Stimulated activated CD8-positive, alpha-beta memory T cell treated with anti-CD3 and anti-CD28 coated beads, Interleukin-4, amount 100 ng/mL, for 4 hours (primary cell): ENCODE measurements at places on chromosomes 1 and 21.

GRCh38 chr1:218415726-218416125 is 70.6 kb downstream of the TGFB2 start:
- DNase-seq: no peak

GRCh38 chr1:235327559-235328270 is at the start of gene ARID4B:
Gene ARID4B (minus strand): TSS chr1:235328179. CDS start chr1:235326919, 1,260 bp downstream.
- no peak for DNase-seq

GRCh38 chr1:42210421-42211133 is 46.0 kb upstream of the GUCA2A start:
- no peak for DNase-seq

DNA sequence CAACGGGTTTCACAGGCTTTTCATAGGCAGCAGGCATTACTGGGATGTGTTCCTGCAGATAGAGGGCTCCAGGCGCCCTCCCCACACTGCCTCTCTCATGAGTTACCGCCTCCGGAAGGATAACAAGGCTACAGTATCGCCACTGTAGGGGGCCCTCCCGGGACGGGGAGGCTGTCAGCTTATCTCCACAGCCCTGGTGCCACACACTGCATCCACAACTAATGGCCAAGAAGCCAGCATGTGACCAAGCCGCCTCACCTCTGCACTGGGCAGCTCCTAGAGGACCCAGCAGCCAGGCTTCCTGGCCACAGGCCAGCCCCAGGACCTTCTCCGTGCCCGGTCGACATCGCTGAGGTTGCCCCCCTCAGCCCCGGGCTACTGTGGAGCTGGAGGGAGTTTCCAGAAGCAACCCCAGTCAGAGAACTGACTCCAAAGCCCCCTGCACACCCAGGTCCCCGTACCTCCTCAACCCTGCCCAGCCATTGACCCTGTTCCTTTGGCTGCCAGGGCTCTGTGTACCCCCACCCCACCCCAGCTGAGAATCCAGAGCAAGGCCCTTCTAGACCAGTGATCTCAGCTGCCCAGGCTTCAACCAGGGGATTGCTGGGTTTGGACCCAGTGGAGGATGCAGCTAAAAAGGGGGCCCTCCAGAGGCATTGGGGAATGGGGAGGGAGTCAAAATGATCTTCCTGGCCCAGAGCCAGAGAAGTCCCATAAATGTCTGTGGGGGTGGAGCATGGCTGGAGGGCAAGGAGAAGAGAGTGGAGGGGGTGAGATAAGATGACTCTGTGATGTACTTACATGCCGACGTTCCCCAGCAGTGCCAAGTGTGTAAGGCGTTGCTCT is 45.0 kb downstream of the NEK2 start:
- no peak for DNase-seq

- DNase-seq: no peak
Observed at GRCh38 chr21:44835647-44835973, 17.7 kb upstream of the SUMO3 start.

DNA sequence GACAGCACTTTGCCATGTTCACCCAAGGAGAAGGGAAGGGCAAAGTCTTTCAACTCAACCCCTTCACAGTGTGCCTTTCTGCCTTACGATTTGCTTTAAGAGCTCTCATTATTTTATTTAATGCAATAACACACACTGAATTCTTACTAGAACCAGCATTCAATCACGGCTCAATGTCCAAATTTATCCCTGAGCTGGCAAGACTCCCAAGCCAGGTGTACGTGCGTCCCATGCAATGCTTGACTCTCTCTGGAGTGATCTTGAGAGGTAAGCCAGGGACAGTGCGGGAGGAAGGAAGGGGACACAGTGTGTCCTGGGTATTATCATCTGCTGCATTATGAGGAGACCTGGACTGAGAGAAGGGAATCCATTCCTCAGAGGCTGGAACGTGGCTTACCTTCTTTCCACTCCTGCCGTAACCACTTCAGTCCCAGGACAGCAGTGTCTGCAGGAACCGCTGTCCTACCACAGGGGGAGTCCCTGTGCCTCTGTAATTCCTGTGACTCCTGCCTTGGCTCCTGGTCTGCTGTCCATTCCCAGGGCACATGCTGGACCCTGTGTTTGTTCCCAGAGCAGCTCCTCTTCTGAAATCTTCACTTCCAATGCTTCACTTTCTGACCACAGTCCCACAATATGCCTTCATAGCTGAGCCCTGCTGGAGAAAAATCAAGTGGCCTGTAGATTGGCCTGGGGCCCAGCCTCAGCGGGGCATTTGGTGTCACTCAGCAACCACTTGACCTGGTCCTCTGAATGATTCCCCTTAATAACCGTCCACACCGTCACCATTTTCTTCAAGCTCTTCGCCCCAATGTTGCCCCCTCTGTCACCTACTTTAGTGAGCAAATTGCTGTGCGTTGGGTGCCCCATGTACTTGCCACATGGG is 28.6 kb upstream of the STUM start:
- DNase-seq: no peak

DNA sequence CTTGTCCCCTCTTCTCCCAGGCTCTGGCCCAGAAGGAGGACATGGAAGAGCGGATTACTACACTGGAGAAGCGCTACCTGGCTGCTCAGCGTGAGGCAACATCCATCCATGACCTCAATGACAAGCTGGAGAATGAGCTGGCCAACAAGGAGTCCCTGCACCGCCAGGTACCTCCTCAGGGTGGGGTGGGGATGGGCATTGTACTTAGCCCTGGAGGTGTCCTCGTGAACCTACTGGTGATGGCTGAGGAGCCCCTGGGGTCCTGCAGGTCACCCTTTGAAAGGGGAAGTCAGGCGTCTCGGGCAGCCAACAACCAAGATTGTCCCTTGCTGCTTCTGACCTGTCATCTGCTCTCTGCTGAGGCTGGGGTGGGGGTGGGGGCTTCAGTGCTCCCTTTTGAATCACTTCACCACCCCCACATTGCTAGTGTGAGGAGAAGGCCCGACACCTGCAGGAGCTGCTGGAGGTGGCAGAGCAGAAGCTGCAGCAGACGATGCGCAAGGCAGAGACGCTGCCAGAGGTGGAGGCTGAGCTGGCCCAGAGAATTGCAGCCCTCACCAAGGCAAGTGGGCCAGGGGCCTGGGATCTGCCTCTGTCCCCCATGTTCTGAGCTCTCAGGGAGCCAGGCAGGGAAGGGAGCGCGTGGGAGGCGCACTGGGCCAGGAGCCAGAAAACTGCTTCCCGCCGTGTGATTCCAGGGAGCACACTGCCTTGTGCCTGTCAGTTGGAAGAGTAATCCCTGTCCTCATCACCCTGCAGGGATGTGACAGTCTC is 19.7 kb downstream of the PPFIA4 start:
- no peak for DNase-seq

DNA sequence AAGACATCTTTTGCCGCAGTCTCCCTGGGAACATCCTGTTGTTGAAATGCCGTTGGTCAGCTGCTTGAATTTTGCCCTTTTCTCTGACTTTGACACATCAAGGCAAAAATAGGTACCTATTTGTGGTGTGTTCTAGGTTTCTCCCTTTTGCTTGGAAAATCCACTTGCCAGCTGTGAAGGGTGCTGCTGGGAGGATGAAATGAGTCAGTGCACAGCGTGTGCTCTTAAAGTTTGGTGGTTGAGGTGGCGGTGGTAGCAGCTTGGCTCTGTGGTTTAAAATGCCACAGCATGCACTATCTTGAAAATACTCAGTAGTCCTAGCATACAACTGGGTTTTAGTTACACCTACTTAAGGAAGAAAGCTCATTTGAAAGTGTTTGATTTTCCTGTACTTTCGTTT is 183.8 kb downstream of the DHRS3 start:
- no peak for DNase-seq

- no peak for DNase-seq
Observed at GRCh38 chr1:235127732-235128455, 743 bp downstream of the TOMM20 start.

GRCh38 chr1:88737338-88737927 is 53.4 kb downstream of the PKN2 start:
- no peak for DNase-seq

DNA sequence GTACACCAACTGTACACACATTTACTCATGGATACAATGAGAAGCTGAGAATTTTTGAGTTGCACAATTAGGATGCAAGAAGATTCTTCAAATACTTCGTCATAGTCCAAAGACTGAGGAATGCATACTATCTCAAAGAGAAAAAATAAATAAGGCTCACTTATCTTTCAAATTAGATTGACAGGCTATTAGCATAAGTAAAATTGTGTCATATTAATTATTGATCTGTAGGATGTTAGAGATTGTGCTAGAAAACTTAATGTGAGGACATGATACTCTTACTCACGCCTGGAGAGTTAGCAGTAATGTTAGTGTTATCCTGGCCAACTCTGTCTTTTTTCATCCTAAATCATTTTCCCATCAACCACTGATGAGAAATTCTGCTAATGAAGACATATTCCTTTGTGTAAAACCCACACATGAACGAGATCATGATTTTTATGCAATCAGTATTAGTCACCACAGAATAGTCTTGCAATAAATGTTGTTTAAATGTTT is 659.0 kb downstream of the LTN1 start:
- DNase-seq: no peak

DNA sequence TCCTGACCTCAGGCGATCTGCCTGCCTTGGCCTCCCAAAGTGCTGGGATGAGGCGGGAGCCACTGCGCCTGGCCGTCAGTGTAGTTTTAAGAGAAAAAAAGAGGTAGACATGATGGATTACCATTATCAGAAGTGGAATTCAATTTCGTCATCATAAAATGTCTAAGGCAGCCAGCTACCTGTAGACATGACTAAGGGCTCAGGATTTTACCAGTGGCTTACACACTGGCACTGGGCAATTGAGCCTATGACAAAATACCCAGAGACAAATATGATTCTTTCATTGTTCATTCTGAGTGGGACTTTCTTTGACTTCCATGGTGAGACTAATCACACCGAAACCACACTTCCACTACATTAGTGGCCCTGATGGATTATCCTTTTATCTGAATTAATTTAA is 181.5 kb downstream of the GABPA start:
- no peak for DNase-seq

GRCh38 chr1:48214820-48215219 is 7.7 kb upstream of the SLC5A9 start:
- DNase-seq: no peak

GRCh38 chr1:3560251-3560871 is 50.9 kb downstream of the MEGF6 start:
- DNase-seq: no peak

GRCh38 chr1:2595261-2595811 is 8.8 kb downstream of the PRXL2B start:
- DNase-seq: no peak

- DNase-seq: no peak
Observed at GRCh38 chr1:59418363-59419144, 121.7 kb downstream of the FGGY start.

- DNase-seq: no peak
Observed at GRCh38 chr1:27116697-27117096, 38.2 kb downstream of the SLC9A1 start.

- no peak for DNase-seq
Observed at GRCh38 chr1:61280452-61280851, 198.1 kb downstream of the NFIA start.

DNA sequence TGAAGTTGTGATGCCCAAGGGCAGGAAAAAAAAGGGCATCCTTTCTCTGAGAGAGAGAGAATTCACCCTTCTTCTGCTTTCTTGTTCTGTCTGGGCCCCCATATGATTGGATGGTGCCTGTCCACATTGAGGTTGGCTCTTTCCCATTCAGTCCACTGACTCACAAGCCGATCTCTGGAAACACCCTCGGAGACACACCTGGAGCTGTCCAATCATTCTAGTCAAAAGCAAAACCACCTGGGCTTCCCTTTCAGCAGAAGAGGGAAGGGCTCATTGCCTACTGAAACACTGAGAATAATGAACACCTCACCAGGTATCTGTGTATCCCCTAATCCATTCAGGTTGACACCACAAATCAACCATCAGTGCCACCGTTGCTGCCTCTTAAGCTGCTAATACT is 103.7 kb upstream of the GNG12 start:
- DNase-seq: no peak

DNA sequence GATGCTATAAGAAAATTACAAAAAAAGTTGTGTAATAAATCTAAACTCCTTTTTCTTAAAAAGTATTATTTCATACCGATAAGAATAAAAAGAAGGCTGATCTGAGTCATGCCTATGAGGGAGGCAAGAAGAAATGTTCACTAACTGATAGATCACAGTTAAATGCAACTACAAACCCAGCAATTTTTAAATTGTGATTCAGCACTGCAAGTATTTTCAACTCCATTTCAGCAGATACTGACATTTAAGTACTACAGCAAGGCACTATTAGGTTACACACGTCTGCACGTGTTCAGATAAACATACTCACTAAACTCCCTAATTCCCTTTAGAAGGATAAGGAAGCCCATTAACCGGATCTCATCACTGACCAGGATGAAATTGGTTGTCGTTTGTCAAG is 213.3 kb upstream of the ZRANB2 start:
- no peak for DNase-seq

DNA sequence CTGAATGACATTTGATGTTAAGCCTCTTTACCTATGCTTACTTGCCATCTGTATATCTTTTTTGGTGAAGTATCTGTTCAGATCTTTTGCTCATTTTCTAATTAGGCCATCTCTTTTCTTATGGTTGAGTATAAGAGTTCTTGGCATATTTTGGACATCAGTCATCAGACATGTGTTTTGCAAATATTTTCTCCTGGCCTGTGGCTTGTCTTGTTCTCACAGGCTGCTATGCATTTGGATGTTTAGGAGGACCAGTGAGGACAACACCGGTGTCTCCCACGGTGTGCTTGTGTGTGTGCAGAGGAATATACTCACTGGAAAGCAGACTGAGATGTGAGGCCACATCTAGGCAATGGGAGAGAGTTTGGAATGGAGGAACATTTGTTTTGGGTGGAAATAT is 87.1 kb upstream of the LYST start:
- DNase-seq: no peak

DNA sequence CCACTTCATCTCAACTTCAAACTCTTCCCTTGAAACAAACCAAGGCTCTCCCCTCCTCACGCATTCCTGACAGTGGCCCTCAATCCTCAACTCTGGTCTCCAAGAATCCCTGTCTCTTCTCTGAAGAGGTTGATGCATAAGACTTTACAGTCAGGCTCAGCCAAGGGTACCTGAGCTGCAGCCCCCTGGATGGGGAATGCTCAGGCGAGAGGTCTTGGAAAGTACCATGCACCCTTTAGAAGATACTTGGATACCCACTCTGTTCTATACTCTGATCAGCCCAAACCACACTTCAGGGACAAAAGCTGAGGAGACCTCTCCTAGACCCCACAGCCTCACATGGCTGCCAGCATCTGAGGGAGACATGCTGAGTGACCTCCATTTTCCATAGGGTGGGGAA is 536 bp upstream of the PGLYRP3 start:
- DNase-seq: no peak

DNA sequence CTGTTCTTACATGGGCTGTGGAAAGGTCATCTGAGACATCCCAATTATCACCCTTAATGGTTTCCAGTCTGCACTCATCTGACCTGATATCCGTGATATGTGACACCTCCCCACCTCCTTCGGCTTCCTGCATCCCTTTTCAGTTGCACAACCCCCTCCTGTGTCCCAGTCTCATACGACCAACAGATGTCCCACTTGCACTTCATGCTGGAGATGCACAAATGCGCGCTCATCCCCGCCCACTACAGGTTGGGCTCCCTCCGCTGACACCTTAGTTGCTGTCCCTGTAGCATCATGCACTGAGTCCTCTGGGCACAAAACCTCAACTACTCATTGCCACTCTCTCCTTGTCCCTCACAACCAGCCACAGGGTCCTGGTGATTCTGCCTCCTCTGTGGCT is 94.4 kb downstream of the MIS18A start:
- DNase-seq: no peak
